ENCODE measurements at places on chromosomes 6 and 20. TPM values are rescaled to one million over a fixed set of nuclear protein-coding genes. Genes with fewer than 3 reads are reported as not detected.

CD93 gene
- 0.02 TPM for total RNA-seq

SFTA2 gene
- total RNA-seq, result not detected

HAO1 gene
- total RNA-seq, result 0.20 TPM

SYCP2L gene
- 6.4 TPM for total RNA-seq

GRIK2 gene
- 2.5 TPM for total RNA-seq

SDC4 gene
- 125 TPM for total RNA-seq

ZBTB46 gene
- total RNA-seq, result 13.9 TPM

GABRR1 gene
- total RNA-seq, result not detected

PXDC1 gene
- 58.2 TPM for total RNA-seq

MUCL3 gene
- not detected for total RNA-seq

SLC35D3 gene
- not detected for total RNA-seq

PRRT1 gene
- 0.67 TPM for total RNA-seq

NDUFAF5 gene
- 27.3 TPM for total RNA-seq

KIAA1755 gene
- total RNA-seq, result 1.1 TPM

AFG1L gene
- 6.4 TPM for total RNA-seq

CALHM4 gene
- total RNA-seq, result 0.20 TPM

NR2E1 gene
- total RNA-seq, result not detected

GPR63 gene
- total RNA-seq, result 1.6 TPM

FOXC1 gene
- 2.9 TPM for total RNA-seq

DYNLT2 gene
- total RNA-seq, result 1.0 TPM

RAET1E gene
- not detected for total RNA-seq

CPNE5 gene
- total RNA-seq, result 0.29 TPM

MROH8 gene
- 1.3 TPM for total RNA-seq

RBPJL gene
- total RNA-seq, result not detected

C6orf52 gene
- 2.9 TPM for total RNA-seq

FAM217A gene
- total RNA-seq, result not detected

TBC1D22B gene
- 10.8 TPM for total RNA-seq

SUMO4 gene
- 1.6 TPM for total RNA-seq

MYMX gene
- not detected for total RNA-seq

PDE7B gene
- 0.27 TPM for total RNA-seq

MOG gene
- not detected for total RNA-seq

HEY2 gene
- 1.0 TPM for total RNA-seq

SRMS gene
- not detected for total RNA-seq

SLC17A9 gene
- 12.4 TPM for total RNA-seq

TBX18 gene
- 12.2 TPM for total RNA-seq

PSORS1C2 gene
- total RNA-seq, result not detected

MATN4 gene
- 0.19 TPM for total RNA-seq

HLA-DRB1 gene
- 1.5 TPM for total RNA-seq

DSN1 gene
- 6.1 TPM for total RNA-seq

RING1 gene
- 31.1 TPM for total RNA-seq

RAD21L1 gene
- total RNA-seq, result 0.34 TPM

NMBR gene
- not detected for total RNA-seq

MYLK4 gene
- total RNA-seq, result 0.23 TPM

Data from astrocyte (in vitro differentiated cells and primary cell).